Tibial nerve (tissue), 4 donors: ENCODE measurements at places on chromosomes 12 and 14. TPM values are rescaled to one million over a fixed set of nuclear protein-coding genes. Genes with fewer than 3 reads are reported as not detected.

GRCh38 chr12:52801773-52802172 lies 5.9 kb upstream of the KRT3 start:
- no peak overlapping the region for H3K27ac ChIP-seq
- H3K4me1 ChIP-seq: no peaks in the 10 kb centered on the region
- no peak for DNase-seq
- H3K27me3 ChIP-seq: no peaks in the 10 kb centered on the region
- H3K36me3 ChIP-seq: no peaks in the 10 kb centered on the region

DNA sequence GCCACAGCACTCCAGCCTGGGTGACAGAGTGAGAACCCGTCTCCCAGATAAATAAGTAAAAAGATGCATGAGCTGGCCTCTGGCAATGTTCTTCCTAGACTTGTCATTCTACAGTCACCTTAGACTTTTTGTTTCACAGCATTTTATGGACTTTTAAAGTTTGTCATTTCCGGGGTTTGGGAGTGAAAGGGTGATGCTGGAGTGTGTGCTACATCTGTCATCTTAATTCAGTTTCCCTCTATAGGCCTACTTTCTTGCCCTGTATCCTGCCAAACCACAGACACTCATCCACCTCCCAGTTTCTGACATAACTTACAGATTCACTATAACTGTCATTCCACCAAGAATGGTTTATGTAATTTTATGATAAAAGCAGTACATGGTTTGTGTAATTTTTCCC lies 166.7 kb upstream of the PARP11 start:
- H3K36me3 ChIP-seq: no peaks in the 10 kb centered on the region
- peaks cover 4% of the 10 kb centered on the region for H3K4me1 ChIP-seq
- no peaks in the 10 kb centered on the region for H3K27me3 ChIP-seq
- H3K4me3 ChIP-seq: no peak overlapping the region
- H3K27ac ChIP-seq: no peak overlapping the region
- DNase-seq: no peak

- no peak overlapping the region for H3K27ac ChIP-seq
These were observed 166.5 kb downstream of the PHETA1 start for GRCh38 chr12:111202237-111202915.

GRCh38 chr14:91363776-91364523 lies 53.7 kb downstream of the CCDC88C start:
- no peaks in the 10 kb centered on the region for H3K4me1 ChIP-seq
- H3K4me3 ChIP-seq: no peak overlapping the region
- H3K36me3 ChIP-seq: no peaks in the 10 kb centered on the region
- no peaks in the 10 kb centered on the region for H3K27me3 ChIP-seq

- no peaks in the 10 kb centered on the region for H3K27me3 ChIP-seq
- H3K27ac ChIP-seq: no peak overlapping the region
- no peak for DNase-seq
- no peaks in the 10 kb centered on the region for H3K36me3 ChIP-seq
These were observed 20.3 kb upstream of the PPP2R5E start for GRCh38 chr14:63563370-63564026.

DNA sequence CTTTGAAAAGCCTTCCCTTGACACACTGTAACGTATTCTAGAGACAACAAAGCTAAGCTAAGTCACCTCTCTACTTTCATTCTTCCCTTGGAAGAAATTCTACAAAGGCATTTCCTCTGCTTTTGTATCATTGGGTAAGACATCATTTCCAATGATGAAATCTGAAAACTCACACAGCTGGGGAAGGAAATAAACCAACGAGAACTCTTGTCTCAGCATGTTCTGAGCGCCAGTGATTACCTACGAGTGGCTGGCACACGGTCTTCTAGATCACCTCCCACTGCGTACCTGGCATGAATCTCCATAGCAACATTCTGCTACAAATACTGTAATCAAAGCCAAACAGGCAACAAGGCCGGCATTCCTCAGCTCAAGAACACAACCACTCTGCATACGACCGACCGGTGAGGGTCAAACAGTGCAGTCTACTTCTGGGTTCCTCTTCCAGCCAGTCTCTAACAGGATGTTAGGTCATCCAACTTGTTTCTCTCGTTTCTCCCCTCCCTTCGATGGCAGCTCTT lies 7.6 kb downstream of the VPS37B start:
- H3K27me3 ChIP-seq: no peaks in the 10 kb centered on the region
- no peaks in the 10 kb centered on the region for H3K36me3 ChIP-seq
- peaks cover 81% of the 10 kb centered on the region for H3K4me1 ChIP-seq
- peak overlapping the region; percentile 15 for H3K4me3 ChIP-seq
- no peak for DNase-seq

- no peak for DNase-seq
- no peaks in the 10 kb centered on the region for H3K27me3 ChIP-seq
- H3K4me1 ChIP-seq: no peaks in the 10 kb centered on the region
- no peaks in the 10 kb centered on the region for H3K36me3 ChIP-seq
- peak overlapping the region; percentile 47 for H3K4me3 ChIP-seq
These were observed 1.4 kb upstream of the DIO3 start for GRCh38 chr14:101559624-101560533.

GRCh38 chr12:48979602-48980388 lies 1.7 kb downstream of the WNT1 start:
- H3K4me3 ChIP-seq: peak overlapping the region; percentile 40
- peaks cover 41% of the 10 kb centered on the region for H3K4me1 ChIP-seq
- peaks cover 2% of the 10 kb centered on the region for H3K27me3 ChIP-seq
- H3K36me3 ChIP-seq: no peaks in the 10 kb centered on the region
- H3K27ac ChIP-seq: no peak overlapping the region

DNA sequence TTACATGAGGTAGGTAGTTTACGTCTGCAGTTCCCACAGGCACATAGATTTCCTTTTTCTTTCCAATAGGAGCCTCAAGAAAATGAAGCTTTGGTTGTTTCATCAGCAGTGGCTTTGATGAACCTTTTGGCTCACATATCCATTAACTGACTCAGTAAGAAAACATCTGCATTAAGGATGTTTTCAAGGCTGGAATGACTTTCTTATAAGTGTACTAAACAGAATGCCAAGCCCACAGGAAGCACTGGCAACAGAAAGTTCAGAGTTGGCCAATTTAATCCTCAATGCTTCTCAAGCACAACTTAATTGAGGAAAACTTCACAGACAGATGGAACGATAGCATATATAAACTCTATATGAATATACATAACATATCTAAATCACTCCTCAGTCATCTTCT lies 63.5 kb downstream of the ST8SIA1 start:
- peaks cover 3% of the 10 kb centered on the region for H3K4me1 ChIP-seq
- H3K4me3 ChIP-seq: no peak overlapping the region
- H3K27me3 ChIP-seq: no peaks in the 10 kb centered on the region
- no peaks in the 10 kb centered on the region for H3K36me3 ChIP-seq
- no peak overlapping the region for H3K27ac ChIP-seq

GRCh38 chr14:81209167-81209836 lies 11.5 kb downstream of the GTF2A1 start:
- H3K4me1 ChIP-seq: peaks cover 10% of the 10 kb centered on the region
- no peak overlapping the region for H3K4me3 ChIP-seq
- H3K36me3 ChIP-seq: no peaks in the 10 kb centered on the region
- DNase-seq: no peak
- no peak overlapping the region for H3K27ac ChIP-seq

DNA sequence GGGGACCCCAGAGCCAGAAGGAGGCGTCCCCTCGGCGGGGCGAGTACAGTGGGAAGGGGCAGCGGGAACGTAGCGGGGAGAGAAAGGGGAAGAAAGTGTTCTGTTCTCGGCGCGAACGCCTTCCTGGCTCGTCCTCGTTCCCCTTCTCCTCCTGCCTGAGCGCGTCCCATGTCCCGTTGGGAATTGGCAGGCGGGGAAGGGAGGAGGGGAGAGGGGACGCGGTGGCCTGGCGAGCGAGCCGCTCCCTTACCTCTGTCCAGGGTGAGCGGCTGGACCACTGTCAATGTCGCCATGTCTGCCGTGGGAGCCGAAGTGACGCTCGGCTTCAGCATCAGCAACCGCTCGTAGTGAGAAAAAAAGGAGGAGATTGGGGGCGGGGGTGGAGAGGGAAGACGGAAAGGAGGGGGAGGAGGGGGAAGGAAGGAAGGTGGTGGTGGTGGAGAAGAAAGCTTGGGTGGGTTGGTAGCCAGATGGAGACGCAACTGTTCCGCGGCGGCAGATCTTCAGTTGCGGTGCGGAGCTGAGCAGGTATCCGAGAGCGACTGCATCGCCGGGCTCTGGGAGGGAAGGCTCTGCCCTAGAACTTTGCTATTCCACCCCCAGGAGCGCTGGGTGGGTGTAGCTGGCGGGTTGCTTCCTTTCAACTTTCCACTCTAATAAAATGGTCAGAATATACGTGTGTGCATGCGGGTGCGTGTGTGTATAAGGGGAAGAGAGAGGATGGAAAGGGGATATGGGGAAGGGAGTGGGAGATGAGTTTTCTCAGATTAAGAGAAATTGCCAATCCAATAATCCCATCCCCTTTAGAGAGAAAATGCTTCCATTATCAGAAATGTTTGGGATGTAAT lies at the start of gene LIN7A:
TSS of gene LIN7A (minus strand) at position 544 of the 848 bp plus-strand sequence. CDS start at position 332, 212 bp downstream.
- H3K4me1 ChIP-seq: no peaks in the 10 kb centered on the region
- H3K27me3 ChIP-seq: no peaks in the 10 kb centered on the region
- H3K36me3 ChIP-seq: no peaks in the 10 kb centered on the region
- peak within 1 kb of the TSS; percentile 85 for H3K4me3 ChIP-seq

DNA sequence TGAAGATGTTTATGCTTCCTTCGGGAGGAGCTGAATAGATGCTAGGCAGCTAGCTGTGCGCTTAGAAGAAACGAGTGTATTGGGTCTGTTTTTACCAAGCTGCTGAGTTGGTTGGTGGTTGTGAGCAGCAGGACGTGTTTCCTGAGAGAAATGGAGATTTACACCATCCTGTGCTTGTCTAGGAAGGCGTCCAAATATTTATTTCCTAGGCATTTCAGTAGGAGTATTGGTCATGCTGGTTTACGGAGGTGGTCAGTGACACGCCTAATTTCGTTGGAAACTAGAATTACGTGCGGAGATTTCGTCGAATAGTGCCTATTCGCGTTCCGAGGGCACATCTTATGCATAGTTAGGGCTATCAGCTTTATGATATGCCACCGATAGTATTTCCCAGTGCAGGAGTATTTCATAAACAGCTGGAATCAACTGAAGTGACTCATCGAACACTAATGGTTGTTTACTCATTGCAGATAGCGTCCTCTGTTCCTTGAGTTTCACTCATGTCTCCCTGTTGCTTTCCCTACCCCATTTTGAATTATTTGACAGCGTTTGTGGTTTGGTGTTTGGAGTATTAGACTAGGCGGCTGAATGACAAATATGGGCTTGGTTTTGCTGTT lies 780 bp downstream of the TBC1D15 start:
- no peaks in the 10 kb centered on the region for H3K36me3 ChIP-seq
- peak overlapping the region; percentile 98 for H3K27ac ChIP-seq
- H3K4me1 ChIP-seq: peaks cover 31% of the 10 kb centered on the region
- DNase-seq: peak; percentile 11
- H3K4me3 ChIP-seq: peak overlapping the region; percentile 64

DNA sequence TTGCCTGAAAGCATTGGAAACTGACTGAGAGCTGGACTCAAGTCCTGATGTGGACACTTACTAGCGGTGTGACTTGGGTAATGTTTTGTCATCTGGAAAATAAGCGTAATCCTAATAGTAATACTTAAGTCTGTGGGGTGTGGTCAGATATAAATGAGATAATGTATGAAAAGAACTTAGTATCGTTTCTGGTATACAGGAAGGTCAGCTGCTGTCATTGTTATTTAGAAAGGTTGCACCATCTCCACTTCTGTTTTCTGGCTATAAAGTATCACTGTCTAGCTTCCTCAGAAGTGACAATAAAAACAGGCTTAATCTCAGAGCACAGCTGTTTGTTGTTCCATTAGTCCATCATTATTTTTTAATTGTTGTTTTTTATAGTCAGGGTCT lies 34.1 kb upstream of the TUBA1C start:
- H3K4me1 ChIP-seq: no peaks in the 10 kb centered on the region
- no peak for DNase-seq
- H3K4me3 ChIP-seq: no peak overlapping the region
- no peak overlapping the region for H3K27ac ChIP-seq
- H3K36me3 ChIP-seq: no peaks in the 10 kb centered on the region
- no peaks in the 10 kb centered on the region for H3K27me3 ChIP-seq

DNA sequence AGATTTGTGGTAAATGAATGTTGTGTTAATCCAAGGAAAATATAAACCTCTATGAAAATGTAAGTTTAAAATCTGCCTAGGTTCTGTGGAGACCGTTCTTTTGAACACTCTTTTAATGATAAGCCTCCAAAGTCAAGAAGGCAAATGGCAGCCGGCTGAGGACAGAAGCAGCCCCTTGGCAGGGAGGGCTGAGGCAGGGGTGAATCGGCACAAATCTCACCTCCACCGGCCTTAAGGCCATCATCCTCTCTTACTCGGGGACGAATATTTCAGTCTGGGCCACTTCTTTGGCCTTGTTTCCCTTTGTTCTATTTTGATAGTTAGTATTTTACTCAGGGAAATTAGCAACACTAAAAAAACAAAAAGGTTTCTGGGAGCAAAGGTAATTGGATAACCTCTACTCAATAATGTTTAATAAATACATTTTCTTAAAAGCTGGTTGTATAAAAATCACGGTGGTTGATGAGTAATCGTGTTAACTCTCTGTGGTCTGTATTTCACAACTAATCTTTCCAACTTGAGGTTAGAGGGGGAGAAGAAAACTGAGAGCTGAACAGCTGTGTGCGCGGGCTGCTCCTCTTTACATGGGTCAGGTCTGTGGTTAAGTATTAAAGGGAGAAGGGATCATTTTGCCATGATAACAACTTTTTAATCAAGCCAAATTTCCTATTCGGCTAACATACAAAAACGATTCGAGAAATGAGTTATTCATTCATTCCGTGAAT lies 18.6 kb downstream of the LGMN start:
- H3K4me3 ChIP-seq: no peak overlapping the region
- no peak for DNase-seq
- peaks cover 5% of the 10 kb centered on the region for H3K36me3 ChIP-seq
- no peak overlapping the region for H3K27ac ChIP-seq
- peaks cover 4% of the 10 kb centered on the region for H3K4me1 ChIP-seq

GRCh38 chr14:38512236-38512635 lies 256.3 kb upstream of the CLEC14A start:
- H3K4me3 ChIP-seq: no peak overlapping the region
- no peak for DNase-seq
- H3K27ac ChIP-seq: no peak overlapping the region
- no peaks in the 10 kb centered on the region for H3K36me3 ChIP-seq

DNA sequence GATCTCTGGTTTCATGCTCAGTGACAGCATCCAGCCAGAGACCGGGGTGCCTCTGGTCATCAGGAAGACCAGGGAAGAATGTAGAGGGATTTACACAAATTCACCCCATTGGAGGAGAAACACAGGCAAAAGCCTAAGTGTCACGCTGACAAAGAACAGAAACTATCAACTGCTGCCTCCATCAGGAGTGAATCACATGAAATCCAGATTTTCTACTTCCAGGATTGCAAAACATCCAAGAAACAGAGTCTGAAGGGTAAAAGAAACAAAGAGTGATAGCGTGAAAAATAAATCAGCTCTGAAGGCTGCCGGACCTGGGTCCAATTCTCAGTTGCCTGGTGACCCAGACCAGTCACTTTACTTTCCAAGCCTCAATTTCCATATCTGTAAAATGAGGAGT lies 136.1 kb upstream of the MAP1LC3B2 start:
- H3K36me3 ChIP-seq: no peaks in the 10 kb centered on the region
- no peaks in the 10 kb centered on the region for H3K27me3 ChIP-seq
- no peak overlapping the region for H3K27ac ChIP-seq
- peaks cover 18% of the 10 kb centered on the region for H3K4me1 ChIP-seq

HOXC13 gene
- total RNA-seq: not detected

GSG1 gene
- not detected for total RNA-seq

RASSF9 gene
- total RNA-seq: 2.9 TPM

CAMKK2 gene
- total RNA-seq: 31.0 TPM

DYNLL1 gene
- 294 TPM for total RNA-seq

GPR135 gene
- total RNA-seq: 10.8 TPM

MFAP5 gene
- 895 TPM for total RNA-seq

RBM25 gene
- 90.0 TPM for total RNA-seq

KCNH3 gene
- not detected for total RNA-seq

TPPP2 gene
- total RNA-seq: not detected

CLEC4C gene
- not detected for total RNA-seq
